GF-D8 (cell line): ENCODE measurements at places on chromosomes 3 and 15.

DNA sequence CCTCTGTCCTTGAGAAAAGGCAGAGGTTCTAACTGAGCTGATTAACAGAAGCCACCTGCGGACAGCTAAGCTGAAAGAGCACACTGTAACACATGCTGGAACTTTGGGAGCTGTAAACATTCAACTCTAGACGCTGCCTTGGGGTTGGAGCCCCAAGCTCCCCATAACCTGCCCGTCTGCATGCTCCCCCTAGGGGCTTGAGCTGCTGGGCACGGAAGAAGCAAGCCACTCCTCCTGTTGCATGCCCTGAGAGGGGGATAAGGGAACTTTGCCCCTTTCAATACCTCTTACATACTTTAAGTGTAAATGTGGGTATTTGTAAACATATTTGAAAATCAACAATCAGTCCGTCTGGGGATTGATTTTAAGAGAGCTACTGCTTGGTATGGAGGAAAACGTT lies 188.4 kb downstream of the ADAMTSL3 start:
- no peak for DNase-seq

- DNase-seq: peak; percentile 33
These were observed at the start of gene ZNF619 for GRCh38 chr3:40476478-40477470. TSS of gene ZNF619 (plus strand) at chr3:40477122. CDS start at chr3:40477980, 858 bp downstream.

GRCh38 chr3:42685363-42685881 lies at the start of gene KLHL40:
TSS of gene KLHL40 (plus strand) at chr3:42685537. CDS start at chr3:42685619, 82 bp downstream.
- DNase-seq: no peak

GRCh38 chr15:60704129-60704528 lies 225.2 kb upstream of the ICE2 start:
- no peak for DNase-seq

DNA sequence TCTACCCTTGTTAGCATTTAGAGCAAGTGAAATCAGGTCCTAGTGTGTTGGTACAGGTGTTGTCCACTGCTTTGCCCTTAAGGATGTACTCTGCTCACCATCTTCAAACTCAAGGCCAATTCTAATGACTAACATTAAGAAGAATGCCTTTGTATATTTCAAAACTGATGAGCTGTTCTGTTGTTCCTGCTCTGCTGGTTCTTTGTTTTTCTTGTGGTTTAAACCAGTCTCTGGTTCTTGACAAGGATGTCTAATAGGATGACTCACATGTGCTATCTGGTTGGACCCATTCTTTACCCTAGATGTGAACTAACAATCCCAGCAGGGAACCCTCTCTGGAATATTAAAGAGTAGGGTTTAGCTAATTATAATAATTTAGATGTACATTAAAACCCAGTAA lies 17.3 kb downstream of the ABHD5 start:
- DNase-seq: no peak

- no peak for DNase-seq
These were observed 21.4 kb upstream of the SRP14 start for GRCh38 chr15:40060236-40060961.

DNA sequence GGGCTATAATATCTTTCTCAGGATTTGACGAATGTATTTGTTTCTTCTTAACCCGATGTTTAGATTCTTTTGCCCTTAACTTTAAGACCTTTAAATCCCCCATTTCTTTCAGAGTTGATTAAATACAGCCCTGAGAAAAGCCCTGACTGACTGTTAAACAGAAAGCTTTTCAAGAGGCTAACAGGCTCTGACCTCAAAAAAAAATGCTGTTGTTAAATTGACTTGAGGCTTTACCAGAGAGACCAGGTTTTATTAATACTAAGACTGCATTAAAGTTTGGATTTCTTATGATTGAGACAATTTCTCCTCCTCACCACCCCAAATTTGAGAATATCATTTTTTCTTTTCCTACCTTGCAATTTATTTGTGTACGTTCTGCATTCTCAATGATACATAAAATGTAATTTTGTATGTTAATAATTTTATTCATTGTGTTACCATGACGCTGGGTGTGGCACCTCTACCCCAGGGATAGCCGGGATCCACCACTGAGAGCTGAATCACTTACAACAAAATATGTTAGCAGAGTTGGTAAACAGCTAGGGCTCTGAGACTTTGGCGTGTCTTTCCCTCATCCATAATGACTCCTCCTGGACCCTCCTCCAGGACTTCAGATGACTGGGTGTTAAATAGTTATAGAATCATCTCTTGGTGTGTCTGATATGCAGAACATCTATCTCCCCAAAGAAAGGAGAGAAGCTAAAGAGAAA lies 753.5 kb downstream of the NAALADL2 start:
- DNase-seq: no peak

DNA sequence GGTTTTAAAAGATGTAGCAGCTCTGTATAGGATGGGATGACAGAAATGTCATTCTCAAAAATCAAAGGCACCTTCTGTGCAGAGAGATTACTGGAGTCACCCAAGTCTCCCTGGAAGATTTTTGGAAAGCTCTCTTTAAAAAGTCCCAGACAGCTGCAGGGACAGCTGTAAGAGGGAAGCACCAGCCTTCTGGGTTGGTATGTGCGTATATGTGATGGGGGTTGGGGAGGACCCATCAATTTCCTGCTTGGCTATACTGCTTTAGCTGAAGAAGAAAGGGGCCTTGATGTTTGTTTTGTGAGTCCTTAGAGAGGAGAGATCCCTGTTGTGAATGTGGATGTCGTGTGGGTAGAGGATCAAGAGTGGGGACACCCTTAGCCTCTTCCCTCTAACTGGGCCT lies 5.4 kb upstream of the SEC11A start:
- DNase-seq: no peak

GRCh38 chr3:69240651-69241568 lies 118.5 kb upstream of the LMOD3 start:
- DNase-seq: no peak
